Muscle of arm (tissue), 14 donors: ENCODE measurements at places on chromosomes 6 and 20.

DNA sequence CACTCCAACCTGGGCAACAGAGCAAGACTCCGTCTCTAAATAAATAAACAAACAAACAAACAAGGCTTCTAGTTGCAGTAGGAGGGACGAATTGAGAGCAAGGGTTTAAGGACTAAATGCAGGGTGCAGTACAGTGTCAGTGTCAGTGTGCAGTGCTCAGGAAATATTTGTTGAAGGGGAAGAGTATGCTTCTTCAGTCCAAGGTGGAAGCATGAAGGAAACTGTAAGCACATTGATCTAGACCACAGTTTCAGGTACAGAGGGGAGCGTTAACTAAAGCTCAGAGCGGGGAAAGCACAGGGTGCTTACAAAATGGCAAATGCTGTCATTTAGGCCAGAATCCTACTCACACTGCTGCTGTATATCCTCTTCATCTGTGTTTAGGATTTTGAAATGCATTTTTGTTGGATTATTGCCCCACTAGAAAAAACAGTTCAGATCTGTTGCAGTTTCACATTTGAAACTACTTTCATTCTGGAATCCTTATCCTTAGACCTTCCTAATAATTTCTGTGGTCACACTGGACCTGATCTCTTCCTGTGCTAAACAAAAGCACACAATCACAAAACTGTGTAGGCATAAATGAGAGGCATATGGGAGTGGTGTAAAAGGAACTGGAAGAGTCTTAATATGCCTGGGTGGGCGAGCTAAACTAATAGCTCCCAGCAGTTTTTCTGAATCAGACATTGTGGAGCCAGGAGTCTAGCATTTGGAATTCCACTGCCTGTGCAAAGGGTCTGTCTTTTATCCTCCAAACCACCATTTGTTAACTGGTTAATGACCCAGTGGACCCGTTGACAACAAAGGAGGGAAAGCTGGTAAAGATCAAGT, 41.4 kb downstream of the CBFA2T2 start:
- DNase-seq, result peak; percentile 46

DNA sequence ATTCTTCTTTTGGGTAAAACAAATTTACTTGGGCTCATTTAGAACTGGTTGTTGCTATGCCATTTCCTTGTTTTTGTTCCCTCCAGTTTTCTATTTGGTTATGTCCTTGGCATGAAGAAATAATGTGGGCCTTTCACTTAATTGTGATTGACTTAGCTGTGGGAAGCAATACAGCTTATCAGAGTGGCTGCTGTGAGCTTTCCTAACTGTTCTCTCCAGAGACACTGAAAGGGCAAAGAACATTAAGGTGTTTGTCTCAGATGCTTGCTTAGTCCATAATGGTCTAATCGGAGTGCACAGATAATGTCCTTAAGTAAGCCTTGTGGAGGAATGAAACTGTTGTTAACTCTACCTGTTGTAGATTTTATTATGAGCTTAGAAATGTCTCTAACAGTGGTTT, 56.6 kb downstream of the SH3BGRL2 start:
- DNase-seq, result no peak

DNA sequence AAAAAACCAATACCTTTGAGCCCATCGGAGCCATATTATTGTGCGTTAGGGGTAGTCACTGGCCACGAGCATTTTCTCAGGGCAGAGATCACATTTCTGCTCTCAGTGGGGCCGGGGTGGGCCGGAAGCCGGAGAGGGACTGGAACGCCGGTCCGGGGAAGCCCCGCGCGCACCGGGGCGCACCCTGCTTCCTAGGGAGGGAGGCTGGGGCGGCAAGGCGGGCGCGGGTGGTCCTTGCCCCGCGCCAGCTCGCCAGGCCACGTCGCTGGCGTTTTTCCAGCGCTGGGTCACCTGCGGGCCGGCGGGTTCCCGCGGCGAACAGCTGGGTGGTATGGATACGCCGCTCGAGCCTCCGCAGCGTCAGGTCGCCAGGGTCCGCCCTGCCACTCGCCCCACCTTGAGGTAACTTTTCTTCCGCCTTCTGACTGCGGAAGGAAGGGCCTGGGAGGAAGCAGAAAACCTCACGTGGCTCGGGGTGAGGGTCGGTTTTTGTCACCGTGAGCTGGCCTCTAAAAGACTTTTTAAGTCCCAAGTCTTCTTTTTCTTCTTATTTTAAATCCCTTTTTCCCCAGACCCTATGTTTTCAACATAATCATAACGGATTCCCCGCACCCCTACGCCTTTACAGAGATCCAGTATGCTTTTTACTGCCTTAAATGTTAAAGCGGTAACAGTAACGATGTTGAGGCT, 2.7 kb upstream of the EEF1A1 start:
- peak; percentile 68 for DNase-seq

- no peak for DNase-seq
Observed at GRCh38 chr6:50062051-50062450, 12.3 kb upstream of the DEFB112 start.

DNA sequence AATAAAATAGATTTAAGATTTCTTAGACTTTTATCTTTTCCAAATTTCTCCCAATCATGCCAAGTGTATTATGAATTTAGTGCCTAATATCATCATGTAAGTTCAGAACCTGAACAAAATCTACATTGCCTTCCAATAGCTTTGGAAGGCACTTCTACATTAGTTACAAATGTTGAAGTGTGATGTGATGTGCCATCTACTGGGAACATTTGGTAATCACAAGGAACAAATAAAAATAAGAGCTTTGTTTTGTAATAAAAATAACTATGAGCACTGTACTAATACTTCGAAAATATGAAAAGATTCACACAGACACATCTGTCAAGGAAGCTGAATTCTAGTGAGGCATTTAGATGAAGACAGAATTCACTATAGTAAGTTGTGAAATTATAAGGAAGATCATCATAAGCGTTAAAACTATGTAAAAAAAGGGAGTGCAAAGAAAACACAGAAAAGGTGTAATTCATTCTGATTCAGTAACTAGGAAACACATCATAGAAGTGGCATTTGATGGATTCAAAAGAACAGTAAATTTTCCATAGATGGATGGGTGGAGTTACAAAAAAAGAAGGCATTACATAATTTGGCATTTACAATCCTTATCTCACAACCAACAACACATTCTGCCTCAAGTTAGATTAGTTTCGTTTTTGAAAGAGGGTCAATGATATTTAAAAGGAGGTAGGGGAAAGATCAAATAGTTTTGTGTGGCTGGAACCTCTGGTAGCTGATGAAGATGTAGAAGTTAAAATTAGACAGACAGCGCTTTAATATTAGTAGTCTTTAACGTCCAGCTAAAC, 161.0 kb downstream of the ASCC3 start:
- DNase-seq, result peak; percentile 10

DNA sequence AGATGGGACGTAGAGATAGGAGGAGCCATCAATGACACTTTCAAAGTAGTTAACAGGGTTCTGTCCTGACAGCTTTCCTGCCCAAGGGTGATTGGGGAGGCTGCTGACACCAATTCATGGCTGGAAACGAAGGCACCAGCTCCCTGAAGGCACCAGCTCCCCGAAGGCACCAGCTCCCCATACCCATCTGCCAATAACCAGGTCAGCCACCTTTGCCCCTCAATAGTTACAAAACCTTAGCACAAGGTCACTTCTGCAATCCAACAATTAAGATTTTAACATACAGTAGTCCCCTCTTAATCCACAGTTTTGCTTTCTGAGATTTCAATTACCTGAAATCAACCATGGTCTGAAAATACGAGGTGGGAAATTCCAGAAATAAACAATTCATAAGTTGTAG, 51.7 kb downstream of the ELOVL5 start:
- DNase-seq, result no peak

- no peak for DNase-seq
Observed at GRCh38 chr6:124057461-124057860, 253.8 kb downstream of the NKAIN2 start.

DNA sequence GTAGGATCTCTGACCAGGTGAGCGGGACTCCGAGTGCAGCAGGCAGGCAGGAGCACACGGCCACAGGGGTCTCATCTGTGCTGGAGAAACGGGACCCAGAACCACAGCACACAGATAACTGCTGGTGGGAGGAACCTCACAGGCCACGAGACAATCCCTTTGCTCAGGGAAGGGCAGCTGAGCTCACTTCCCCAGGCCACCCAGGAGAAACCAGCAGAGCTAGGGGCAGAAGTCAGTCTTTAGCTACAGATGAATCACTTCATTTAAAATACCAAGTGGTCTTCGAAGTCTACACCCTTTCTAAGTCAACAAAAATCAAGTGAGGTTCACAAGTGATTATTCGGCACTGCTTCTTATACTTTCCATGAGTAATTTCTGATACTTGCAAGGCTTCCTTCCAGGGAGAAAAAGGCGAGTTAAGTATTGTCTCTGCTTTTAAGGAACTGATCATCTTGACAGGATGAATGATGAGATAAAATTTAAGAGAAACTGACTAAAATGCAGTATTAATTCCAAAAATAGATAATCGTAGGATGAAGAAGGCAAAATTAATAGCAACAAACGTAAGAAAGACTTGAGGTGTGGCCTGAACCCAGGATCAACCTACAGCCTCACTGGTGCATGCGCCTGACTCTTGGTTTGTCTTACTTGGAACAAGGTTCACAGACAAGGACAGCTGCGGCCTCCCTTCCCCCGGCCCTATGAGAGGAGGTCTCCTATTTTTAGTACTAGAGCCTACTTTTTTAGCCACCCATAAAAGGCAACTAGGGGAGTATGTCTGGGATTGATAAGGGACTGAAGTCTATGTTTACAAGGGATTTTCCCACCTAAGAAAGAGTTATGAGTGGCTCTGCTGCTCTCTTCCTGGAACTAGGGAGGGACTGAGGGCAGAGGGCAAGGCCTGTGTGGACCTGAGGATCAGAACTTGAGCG, 233.6 kb downstream of the TTLL2 start:
- DNase-seq, result no peak

DNA sequence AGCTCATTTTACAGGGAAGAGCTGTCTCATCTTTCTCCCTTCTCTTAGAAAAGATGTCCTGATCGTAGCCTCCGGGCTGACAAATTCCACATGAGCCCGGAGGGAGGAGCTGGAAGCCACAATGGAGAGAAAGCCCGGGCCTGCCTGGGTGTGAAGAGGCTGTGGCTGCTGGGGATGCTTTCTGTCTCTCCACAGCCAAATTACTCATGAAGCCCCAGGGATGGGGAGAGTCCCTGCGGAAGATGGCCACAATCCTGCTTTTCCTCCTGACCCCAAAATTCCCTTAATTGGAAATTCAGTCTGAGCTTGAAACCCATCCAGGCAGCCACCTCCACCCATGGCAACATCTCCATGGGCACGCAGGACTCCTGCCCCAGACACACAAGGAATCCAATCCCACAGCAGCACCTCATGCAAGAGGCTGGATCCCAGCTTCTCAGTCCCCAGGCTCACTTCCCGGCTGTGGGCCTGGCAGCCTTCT, 32.4 kb downstream of the JPH2 start:
- no peak for DNase-seq

- DNase-seq, result no peak
Observed at GRCh38 chr6:129733290-129733689, 23.3 kb upstream of the ARHGAP18 start.

DNA sequence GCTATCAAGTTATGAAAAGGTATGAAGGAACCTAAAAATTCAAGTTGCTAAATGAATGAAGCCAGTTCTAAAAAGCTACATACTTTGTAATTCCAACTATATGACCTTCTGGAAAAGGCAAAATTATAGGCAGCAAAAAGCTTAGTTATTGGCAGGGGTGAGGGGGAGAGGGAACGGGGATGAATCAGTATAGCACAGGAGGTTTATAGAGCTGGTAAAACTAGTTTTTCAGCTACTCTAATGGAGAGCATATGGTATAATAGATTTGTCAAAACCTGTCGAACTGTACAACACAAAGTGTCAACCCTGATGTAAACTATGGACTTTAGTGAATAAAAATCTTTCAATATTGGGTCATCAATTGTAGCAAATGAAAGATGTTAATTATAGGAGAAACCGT, 18.7 kb downstream of the MANEA start:
- no peak for DNase-seq

- no peak for DNase-seq
Observed at GRCh38 chr6:166529586-166529985, 56.9 kb downstream of the RAMACL start.

GRCh38 chr6:41663568-41663967, 25.3 kb downstream of the MDFI start:
- DNase-seq, result no peak

DNA sequence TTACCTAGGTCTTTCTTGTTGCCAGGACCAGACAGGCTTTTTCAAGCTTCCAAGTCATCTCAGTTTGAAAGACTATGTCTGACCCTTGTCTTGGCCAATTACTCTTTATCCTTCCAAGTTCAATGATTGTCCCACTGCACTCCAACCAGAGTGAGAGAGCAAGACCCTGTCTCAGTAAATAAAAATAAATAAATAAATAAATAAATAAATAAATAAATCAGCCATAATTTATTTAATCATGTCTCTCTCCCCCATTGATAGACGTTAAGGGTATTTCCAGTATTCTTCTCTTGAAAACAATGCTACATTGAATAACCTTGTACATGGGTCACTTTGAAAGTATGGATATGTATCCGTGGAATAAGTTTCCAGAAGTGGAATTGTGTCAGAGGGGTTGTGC, 83.2 kb downstream of the PTPRA start:
- no peak for DNase-seq

DNA sequence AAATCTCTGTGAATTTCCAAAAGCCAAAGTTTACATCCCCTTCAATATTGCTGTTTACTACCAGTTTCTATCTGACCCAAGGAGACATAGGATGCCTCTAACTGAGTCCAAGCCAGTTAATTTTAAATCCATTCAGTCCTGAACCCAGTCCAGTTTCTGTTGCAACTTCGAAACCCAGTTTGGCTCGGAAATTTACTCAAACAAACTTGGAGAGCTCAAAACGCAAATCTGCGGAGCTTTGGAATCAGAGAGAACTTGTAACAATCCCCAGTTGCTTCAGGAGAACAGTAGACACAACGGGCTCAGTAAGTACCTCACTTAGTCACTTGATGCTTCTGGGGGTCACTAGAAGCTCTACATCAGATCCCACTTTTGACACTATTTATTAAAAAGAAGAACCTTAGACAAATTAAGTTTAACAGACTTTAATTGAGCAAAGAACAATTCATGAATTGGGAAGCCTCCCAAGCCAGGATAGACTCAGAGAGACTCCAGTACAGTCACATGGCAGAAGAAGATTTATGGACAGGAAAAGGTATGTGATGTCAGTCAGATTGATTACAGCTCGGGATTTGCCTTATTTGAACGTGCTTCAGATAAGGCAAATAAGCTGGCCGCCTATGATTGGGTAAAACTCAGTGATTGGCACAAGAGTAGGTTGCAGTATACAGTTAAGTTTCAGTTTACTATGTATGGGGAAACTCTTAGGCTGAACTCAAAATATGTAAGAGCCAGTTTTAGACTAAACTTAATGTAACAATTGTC, 118.0 kb downstream of the RFPL4B start:
- no peak for DNase-seq

DNA sequence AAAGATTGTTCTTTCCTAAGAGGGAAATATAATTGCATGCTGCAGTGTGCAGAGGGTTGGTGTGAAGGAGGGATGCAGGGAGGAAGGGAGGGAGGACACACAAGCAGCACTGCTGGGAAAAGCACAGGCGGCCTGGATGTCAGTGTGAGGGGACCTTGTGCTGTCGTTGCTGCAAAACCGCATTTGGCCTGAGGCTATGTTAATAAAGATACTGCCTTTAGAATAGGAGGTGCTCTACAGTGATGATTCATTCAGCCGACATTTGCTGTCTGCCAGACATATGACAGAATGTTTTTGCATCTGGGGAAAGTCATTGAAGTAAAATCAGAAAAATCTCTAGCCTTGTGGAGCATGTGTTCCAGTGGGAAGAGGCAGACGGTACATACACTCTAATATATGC, 50.5 kb upstream of the TRIM26 start:
- DNase-seq, result no peak
